ENCODE measurements at places on chromosomes 2 and 18.

DNA sequence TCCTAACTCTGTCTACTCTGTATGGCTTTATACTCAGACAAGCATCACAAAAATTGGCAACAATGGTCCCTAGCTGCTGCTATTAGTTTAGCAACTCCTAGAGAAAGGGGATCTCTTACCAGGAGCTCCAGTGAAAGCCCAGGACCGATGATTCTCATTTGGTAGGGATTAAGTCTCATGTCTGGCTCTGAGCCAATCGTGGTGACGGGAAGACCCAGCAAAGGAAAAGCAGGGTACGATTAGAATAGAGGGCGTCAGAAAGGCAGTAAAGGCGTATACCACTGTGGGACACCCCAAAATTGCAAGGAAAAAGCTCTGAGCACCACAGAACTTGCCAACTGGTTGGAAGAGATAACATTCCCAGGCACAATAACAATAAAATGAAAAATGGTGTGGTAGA is 129.5 kb downstream of the MTCL1 start:
- no peak for DNase-seq

- no peak for DNase-seq
These were observed 54.4 kb downstream of the RHBDD1 start for GRCh38 chr2:226890286-226890685.

DNA sequence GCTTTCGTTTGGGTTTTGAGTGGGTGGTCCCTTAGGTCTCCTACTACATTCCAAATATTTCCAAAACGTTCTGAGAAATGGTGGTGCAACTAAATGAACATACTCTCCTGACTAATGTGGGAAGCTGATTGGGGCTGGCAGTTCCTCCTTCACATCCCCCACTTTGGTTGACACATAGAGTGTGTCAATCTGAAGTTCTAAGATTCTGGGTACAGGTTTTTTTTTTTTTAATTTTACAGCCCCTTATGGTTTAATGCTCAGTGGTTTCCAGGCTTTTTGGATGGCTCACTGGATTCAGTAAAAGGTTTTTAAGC is 58.4 kb upstream of the ITGB6 start:
- no peak for DNase-seq

GRCh38 chr2:32290000-32290339 is 12.3 kb downstream of the YIPF4 start:
- DNase-seq: peak; percentile 19

GRCh38 chr2:84283506-84283905 is 175.6 kb downstream of the SUCLG1 start:
- no peak for DNase-seq

Data from ELR (cell line).